Mesothelial cell of epicardium (in vitro differentiated cells): ENCODE measurements at places on chromosomes 11 and 22.

DNA sequence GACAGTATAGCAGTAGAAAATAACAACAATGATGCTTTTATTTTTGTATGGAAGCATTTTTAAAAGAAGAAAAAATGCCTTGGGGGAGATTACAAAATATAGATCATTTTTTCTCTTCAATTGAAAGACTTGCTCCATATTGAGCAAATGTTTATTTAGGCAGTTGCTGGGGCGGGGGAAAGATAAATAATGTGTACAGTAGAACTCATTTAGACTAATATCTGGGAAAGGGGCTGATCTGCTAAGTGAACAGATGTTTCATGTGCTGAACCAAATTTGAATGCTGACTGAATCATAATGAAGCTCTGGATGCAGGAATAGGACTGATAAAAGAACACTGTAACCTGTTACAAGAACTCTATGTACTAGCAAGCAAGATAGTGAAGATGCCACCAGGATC is 457.1 kb upstream of the TENM4 start:
- DNase-seq: no peak

DNA sequence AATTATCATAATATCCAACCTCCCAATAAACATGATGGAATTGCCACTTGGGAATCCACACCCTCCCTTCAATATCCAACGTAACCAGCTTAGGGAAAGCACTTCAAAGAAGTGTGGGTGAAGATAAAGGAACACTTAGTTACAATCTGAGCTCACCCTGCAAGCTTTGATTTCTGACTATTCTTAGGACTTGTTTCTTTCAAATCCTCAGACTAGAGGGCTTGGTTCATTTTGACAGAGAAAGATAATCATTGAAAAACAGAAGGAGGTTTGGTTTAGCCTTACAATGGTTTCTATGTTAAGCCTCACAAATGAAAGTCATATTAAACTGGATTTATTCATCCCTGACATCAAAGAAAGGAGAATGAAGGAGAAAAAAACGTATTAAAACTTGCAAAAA is 57.9 kb upstream of the SYT13 start:
- no peak for DNase-seq

DNA sequence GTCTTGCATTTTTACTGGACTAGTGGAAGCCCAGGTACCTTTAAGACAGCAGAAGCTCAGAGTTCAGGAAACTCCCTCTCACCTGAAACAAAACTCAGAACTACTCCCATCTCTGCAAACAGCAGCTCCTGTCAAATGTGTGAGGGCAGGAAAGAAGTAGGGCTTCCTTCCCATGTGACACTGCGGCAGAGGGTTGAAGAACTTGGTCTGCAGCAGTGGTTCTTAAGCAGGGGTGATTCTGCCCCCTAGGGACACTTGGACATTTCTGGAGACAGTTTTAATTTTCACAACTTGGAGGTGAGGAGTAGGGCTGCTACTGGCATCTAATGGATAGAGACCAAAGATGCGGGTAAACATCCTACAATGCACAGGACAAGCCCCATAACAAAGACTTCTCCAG is 63.4 kb downstream of the RCN1 start:
- DNase-seq: no peak

- no peak for DNase-seq
Observed at GRCh38 chr11:64258946-64259532, 7.7 kb downstream of the PLCB3 start.

- no peak for DNase-seq
Observed at GRCh38 chr11:78424334-78425270, 7.0 kb upstream of the GAB2 start.

DNA sequence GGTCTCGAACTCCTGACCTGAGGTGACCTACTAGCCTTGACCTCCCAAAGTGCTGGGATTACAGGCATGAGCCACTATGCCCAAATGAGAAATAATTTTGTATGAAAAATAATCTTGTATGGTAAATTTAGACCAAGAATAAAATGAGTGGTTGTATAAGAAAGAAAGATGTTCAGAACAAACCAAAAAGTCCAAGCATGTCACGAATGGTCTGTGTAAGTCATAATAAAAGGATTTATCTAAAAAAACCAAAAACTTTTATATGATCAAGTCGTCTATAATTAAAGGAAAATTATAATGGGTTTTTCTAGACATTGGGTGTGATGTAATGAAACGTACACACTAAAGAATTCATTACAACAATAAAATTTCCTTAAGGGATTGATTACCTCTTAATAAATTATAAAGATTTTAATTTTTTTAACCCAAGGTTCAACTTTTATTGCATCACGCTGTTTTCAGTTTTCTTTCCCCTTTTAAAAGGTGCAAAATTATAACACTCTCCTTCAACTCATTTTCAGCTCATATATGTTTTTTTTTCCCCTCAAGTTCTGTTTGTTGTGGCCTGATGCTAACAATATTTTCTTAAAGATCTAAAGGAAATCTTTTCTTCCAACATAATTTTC is 8.9 kb upstream of the AQP11 start:
- no peak for DNase-seq

- DNase-seq: no peak
Observed at GRCh38 chr22:44531487-44531886, 33.5 kb upstream of the RTL6 start.

- DNase-seq: no peak
Observed at GRCh38 chr11:13143486-13144297, 133.9 kb upstream of the BMAL1 start.

DNA sequence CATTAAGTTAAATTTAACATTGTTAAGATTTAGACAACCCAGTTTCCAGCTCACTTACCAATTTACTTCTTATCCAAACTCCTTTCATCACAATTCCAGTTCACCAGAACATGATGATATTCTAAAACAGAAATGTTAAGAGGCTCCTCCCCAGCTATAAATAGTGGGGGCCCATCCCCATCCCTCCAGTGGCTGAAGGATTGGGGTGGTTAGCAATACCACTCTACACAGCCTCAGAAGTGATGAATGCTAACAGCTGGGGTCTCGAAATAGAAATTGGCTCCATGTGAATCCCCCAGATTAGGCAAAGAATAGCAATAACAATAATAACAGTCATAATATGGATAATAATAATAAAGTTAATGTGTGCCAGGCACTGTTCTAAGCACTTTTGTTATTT is 97.9 kb upstream of the NCAM1 start:
- no peak for DNase-seq

GRCh38 chr11:108009497-108010370 is 1.0 kb downstream of the CUL5 start:
- DNase-seq: no peak

GRCh38 chr22:43216738-43217137 is 29.8 kb upstream of the TTLL12 start:
- DNase-seq: no peak

DNA sequence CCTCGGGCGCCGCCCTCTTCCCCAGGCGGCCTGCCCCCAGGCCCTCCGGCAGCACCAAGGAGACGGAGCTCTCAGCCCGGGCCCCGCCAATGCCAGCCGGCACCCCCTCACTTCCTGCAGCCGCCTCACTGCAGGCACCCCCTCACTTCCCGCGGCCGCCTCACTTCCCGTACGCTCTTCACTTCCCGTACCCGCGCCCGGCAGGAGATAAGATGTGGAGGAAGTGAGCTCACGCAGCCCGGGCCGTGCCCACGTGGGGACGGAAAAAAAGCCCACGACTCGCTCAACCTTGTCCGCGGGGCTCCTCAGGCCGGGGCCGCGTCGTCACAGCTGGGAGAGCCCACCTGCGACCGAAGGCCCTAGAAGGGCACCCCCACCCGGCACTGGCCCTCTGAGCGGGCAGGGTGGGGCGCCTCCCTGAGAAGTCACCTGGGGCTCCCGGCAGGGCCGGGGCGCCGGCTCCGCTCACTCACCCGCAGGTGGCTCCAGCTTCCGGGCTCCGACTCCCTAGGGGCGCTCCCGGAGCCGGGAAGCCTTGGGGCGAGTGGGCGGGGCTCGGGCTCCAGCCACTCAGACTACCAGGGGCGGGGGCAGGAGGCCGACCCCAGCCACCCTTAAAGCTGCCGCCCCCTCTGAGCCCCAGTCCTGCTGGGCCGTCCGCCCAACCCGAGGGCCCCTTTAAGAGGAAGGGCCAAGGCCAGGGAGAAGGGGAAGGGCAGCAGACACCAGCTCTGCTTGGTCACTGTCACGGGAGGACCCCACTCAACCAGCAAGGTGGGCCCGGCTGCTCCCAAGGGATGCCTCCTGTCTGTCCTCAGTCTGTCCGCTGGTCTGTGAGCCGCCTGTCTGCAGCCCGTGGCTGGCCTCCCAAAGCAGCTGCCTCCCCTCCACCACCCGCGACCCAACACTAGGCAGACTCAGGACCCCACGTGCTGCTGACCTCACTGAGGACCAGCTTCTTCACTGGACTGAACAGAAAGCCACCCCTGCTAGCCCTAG is 31.4 kb downstream of the PISD start:
- peak; percentile 75 for DNase-seq

- DNase-seq: no peak
Observed at GRCh38 chr22:37331034-37331428, 48.7 kb downstream of the CYTH4 start.

DNA sequence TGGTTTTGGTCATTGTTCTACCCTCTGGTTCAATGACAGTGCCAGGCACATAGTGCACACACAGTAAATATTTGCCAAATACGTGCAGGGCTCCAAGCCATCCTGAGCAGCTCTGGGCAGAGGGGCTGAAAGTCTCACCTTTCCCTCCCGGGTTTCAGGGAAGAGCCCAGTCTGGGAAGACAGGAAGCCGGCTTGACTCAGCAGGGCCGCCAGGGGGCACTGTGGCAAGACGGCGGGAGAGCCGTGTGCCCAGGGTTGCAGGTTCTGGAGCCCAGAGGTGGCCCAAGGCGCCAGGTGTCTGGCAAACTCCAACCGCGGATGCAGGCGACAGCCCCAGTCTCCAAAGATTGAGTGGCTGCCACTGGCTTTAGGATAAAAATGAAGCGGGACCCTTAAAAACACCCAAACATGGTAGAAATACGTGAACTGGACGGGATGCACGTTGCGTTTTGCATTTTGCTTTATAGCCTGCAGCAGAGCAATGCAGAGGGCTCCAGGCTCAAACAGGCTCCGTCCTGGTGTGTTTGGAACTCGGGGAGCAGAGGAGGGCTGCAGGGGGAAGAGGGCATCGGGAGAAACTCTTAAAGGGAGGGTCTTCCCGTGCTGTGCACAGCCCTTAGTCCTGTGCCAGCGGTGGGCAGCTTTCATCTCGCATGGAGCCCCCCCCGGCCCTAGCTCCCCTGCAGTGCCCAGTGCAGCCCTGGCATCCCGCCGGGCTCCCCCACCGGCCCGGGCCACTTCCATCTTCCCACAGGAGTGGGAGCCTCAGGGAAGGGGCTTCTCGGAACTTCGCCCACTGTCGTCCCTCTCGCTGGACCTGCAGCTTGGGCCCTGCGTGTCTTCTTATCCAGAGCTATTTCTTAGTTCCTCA is 10.7 kb downstream of the KRTAP5-5 start:
- peak; percentile 63 for DNase-seq

DNA sequence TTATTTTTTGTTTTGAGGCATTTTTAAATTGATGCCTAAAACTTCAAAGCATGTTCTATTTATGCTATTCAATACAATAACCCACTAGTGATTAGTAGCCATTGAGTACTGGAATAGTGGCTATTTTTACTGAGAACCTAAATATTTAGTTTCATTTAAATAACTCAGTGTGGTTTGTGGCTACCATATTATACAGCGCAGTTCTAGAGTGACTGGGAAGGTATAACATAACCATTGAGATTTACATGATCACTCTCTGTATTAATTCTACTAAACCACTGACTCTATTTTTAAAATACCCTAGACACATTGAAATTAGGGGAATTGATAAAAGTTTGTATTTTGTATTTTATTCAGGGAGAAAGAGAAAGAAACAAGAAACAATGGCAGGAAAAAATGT is 441.2 kb downstream of the CNTN5 start:
- no peak for DNase-seq

DNA sequence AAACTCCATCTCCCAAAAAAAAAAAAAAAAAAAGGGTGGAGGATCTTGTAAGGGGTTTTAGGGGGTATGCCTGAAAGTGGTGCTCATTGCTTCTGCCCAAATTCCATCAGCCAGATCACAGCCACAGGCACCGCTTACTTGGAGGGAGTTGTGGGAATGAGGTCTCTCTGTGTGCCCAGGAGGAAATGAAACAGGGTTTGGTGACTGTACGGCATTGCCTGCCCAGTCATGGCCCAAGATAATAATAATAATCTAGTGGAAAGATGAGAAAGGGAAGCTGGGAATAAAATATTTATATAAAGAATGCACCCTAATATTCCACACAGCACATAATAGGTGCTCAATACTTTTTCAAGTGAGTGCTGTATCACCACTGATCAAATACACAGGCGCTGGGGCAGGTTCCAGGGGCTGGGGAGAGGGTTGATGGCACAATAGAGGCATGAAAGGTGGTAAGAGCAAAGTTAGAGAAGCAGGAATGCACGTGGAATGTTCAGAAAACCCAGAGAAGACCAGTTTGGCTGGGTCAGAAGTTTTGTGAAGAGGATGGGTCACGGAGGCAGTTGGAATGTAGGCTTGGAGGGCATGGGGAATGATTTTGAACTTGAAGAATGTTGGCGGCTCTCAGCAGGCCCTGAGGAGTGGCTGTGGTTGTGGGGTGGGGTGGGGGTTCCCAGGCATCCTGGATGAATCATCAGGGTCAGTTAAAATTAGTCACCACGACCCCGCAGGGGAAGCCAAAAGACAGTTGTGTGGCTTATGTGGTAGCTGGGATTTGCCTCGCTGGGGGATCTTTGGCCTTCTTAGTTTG is 12.5 kb upstream of the MB start:
- DNase-seq: no peak
